Effector memory CD8-positive, alpha-beta T cell (primary cell): ENCODE measurements at places on chromosomes 11 and 22.

GRCh38 chr22:32411829-32412592 lies at the start of gene RTCB:
Gene RTCB (minus strand): TSS chr22:32412247. CDS start chr22:32412156, 91 bp downstream.
- DNase-seq: peak; percentile 88

GRCh38 chr11:120079750-120080610 lies 57.9 kb downstream of the TRIM29 start:
- peak; percentile 2 for DNase-seq

- DNase-seq: no peak
These were observed 36.7 kb downstream of the SERPIND1 start for GRCh38 chr22:20810645-20811044.

- no peak for DNase-seq
These were observed 17.1 kb downstream of the LTO1 start for GRCh38 chr11:69657911-69658625.

DNA sequence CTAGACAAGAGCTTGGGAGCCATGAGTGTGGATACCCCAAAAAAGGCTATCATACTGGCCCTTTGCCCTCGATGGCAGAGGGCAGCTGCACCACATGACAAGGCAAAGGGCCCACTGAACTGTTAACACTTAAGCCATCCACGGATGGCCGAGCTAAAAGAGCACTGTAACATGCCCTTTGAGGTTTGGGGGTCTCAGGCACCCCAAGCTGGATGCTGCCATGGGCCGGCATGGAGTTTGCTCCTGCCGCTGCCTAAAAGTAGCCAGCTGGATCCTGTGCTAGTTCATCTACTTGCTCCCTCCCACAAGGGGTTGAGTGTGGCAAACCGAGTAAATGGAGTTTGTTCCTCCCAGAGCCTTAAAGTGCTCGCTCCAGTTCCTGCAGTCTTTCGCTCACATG lies 383.2 kb upstream of the LRRC4C start:
- no peak for DNase-seq

DNA sequence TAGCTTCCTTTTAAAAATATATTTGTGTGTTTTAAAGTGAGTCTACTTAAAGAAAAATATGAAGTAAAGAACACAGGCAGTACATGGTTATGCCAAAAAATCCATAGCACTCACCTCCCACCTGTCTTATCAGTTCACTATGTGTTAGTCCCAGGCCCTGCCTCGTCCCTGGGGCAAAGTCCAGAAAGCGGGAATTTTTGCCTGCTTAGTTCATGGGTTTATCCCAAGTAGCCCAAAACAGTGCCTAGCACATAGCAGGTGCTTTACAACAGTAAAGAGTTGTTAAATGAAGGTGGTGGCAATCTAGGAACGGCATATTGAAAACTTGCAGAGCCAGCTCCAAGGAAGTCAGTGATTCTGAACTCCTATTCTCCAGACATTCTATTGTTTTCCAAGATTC lies 154.0 kb downstream of the MN1 start:
- no peak for DNase-seq

- no peak for DNase-seq
These were observed 96.2 kb upstream of the NTM start for GRCh38 chr11:131274233-131274632.

- DNase-seq: no peak
These were observed 92.2 kb downstream of the BUD13 start for GRCh38 chr11:116680349-116681125.

DNA sequence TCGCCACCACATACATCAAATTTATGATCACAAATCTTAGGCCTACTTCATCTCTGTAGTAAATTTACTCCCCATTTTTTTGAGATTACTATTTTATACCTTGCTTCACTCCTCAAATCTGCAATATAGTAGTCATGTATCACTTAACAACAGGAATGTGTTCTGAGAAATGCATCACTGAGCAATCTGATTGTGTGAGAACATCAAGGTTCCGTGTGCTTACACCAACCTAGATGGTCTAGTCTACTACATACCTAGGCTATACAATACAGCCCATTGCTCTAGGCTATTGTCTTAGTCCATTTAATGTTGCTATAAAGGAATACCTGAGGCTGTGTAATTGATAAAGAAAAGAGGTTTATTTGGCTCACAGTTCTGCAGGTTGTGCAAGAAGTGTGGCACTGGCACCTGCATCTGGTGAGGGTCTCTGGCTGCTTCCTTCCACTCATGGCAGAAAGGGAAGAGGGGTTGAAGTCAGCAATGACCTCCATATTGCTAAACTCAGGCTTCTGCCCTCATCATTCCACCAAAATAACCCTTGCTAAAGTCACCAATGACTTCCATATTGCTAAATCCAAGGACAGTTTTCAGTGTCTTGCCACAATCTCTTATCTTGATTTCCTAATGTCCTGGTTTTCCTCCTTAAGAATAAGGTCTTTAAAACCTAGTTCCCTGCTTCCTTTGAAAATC lies 140.3 kb downstream of the RBFOX2 start:
- no peak for DNase-seq

GRCh38 chr11:47105541-47105940 lies 71.1 kb downstream of the ARFGAP2 start:
- no peak for DNase-seq

GRCh38 chr11:44310463-44311272 lies 729 bp upstream of the ALX4 start:
- DNase-seq: no peak

DNA sequence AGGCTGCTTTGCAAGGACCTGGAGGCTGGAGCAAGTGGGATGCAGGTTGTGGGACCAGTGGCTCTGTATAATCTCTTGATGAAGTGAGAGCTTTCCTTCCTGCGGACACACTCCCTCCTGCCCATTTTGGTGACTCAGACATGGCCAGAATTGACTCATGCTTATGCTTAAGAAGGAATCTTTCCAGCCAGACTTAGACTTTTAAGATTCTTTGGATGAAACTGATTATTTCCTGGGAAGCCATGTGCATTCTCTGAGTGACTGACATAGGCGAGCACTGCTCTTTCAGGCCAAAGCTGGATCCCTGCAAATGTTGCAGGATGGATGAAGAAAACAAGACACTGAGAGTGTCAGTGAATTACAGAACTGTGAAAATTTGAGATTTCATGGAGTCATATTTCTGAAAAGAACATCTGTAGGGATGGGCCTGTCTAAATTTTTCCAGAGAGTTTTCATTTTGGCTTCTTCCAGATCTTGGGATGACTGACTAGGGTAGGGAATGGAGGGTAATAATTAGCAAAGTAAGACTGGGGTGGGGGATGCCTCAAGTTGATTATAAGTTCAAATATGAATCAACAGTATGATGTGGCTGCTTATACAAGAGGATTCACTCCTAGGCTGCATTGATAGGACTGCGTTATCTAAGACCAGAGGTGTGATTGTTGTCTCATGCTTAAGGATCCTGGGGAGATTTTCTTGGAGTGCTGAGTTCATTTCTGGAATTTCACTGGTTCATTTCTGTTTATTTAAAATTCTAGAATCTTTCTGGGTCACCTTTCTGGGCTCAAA lies 195.8 kb downstream of the HIPK3 start:
- DNase-seq: no peak

- no peak for DNase-seq
These were observed 6.3 kb upstream of the IZUMO1R start for GRCh38 chr11:94297985-94298576.

DNA sequence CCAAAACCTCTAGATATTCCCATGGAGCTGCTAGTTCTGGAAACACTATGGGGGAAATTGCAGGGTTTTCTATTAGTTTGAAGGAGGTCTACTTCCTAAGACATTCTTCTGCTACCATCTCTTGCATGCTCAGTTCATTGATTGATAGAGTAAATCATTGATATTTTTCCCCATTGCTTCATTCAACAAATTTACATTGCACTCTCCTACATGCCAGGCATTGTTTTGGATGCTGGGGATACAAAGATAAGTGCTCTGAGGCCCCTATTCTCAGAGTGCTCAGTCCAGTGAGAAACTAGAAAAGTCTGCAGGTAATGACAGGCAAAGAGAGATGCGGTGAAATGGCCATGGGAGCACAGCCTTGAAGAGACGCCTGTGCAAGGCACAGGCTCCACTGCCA lies 313.1 kb downstream of the KIRREL3 start:
- no peak for DNase-seq

GRCh38 chr22:26981541-26981940 lies 324.2 kb downstream of the MIAT start:
- DNase-seq: no peak

- DNase-seq: no peak
These were observed 282.6 kb downstream of the CADM1 start for GRCh38 chr11:115221461-115222069.

DNA sequence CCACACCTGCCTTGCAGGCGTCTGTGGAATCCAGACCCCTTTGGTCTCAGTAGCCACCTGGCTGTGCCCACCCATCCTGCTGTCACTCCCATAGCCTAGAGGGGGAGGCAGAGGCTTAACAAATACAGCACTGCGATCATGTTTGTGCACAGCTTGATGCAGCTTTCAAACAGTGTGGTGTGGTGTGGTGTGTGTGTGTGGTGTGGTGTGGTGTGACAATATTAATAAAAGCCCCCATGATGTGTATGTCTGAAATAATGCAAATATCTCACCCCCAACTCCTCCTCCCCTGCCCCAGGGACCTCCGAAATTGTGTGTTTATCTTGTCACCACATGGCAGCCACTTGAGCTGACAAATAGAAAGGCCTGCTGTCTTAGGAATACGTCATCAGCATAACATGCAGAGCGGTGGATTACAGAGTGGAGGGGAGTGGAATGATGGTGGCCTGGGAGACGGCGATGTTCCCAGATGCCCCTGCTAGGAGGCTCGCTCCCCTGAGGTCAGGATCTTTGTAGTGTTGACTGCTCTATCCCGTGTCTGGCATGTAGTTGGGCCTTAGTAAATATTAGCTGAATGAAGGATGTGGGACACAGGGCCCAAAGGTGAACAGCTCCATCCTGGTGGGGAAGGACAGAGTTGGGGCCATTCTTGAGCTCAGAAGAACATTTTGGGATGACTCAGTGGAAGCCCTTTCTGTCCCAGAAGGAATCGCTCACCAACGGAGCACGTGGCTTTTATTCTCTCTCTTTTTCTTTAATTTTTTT lies 2.8 kb downstream of the PDXP start:
- no peak for DNase-seq

DNA sequence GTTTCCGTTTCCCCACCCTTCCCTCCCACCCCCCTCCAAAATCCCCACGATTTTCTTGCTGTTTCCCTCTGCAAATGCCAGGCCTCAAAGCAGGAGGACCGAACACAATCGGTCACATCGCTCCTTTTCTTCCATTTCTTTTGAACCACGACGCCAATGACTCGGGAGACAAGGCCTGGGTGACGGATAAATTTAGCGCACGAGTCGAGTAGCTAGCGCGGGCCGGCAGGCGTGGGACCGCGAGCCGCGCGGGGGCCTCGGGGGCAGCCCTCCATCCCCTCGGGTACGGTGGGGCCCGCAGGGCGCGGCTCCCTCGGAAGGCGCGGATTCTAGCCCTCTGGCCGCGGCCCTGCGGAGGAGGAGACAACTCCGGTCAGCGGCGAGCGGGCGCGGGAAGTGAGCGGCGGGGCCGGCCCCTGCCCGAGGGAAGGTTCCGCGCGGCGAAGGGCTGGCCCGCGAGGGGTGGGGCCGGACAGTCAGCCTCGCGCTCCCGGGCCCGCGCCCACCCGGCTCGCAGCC lies 414 bp downstream of the JOSD1 start:
- DNase-seq: no peak

DNA sequence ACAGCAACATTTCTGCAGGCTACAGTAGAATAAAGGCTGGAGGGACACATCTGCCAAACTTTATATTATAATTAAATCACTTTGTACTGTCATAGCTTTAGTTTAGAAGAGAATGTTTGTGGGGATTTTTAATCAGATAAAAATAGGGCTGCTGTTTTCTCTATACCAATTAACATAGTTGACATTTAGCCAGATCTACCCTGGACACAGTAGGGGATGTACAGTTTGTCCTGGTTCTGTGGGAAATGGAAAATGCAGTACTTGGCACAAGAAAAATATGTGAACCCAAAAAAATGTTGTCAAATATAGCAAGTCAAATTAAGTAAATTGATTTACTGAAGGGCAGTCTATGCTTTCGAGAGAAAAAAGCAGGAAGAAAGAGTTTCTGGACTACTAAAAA lies 20.8 kb upstream of the PICALM start:
- no peak for DNase-seq

- DNase-seq: no peak
These were observed 6.2 kb downstream of the KCNQ1OT1 start for GRCh38 chr11:2693271-2694261.

GRCh38 chr11:102637731-102638130 lies 12.6 kb upstream of the MMP20 start:
- no peak for DNase-seq

DNA sequence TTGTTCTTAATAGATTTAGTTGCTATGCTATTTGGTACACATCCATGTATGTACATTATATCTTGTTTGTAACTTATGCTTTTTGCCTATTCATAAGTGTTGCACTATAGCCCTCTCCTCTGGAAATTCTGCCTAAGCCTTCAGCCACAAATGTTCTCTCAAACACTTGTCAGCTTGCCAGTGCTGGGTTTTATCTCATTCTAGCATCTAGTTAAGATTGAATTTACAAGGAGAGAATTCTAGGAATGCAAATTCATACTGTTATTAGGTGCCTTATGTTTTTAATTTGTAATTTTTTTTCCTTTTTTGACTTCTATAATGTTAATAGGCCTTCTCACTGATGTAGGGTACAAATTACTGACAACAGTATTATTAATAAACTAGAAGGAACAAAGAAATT lies 14.6 kb upstream of the CTSC start:
- no peak for DNase-seq

GRCh38 chr22:19554834-19555404 lies 30.7 kb upstream of the CLDN5 start:
- DNase-seq: no peak

GRCh38 chr11:32935462-32936029 lies 42.9 kb downstream of the QSER1 start:
- DNase-seq: no peak

DNA sequence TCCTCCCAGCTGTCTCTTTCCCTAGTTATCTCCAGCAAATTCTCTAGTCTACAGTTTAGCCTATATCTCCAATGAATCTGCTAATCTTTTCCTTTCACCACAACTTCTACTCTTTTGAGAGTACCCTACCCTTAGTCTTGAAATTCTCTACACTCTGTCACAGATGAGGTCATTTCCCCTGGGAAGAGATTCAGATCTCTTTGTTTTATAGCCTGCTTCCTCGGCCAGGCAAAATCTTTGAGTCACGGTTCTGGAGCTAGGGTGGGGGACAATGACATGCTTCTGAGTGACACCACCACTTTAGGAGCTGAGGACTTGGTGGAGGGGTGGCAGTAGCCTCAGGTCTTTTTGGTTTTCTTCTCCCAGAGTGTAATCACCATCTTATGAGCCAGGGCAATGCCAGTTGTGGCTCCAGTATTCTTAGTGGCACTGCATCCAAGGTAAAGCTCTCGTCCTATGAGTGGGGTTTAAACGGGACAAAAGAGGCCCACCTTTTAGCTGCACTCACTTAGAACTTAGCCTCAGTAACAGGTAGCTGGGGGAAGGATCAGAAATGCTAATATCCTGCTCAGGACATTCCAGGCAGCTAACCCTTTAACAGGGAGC lies 98.5 kb upstream of the RRM1 start:
- DNase-seq: no peak

GRCh38 chr11:127966821-127967220 lies 620.5 kb downstream of the ETS1 start:
- DNase-seq: no peak
